Cardiac septum (tissue), 1 donor: ENCODE measurements at places on chromosomes 16 and 17. TPM values are rescaled to one million over a fixed set of nuclear protein-coding genes. Genes with fewer than 3 reads are reported as not detected.

DNA sequence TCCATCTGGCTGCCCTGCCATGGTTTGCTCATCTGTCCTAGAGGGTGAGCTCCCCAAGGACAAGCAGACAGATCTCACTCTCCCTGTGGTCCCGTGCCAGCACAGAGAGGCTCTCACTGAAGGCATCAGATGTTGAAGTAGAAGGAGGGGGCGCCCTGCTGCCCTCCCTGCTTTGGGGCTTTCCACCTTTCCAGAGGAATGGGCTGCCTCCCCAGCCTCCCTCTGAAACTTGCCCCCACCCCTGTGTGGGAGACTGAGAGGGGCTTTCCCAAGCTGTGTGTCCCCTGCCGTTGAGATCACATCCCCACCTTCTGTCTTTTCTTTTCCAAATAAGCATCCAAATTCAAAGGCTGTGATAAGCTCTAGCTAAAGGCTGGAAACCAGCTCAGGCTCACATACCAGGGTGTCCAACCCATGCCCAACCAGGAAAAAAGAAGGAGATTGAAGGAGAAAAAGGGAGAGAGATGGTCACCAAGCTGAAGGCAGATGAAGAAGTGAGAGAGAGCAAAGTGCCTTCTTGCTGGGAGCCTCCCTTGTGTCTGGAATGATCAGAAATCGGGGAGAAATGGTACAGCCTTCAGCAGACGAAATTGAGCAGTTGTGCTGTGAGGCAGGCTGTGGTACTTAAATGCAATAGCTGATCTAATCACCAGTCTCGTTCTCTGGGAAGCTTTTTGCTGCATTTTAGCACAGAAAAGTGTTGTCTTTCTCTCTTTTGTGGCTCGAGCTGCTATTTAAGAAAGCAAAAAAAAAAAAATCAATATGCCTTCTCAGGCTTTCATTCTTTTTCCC is 145.9 kb upstream of the LHX1 start:
- no peak for DNase-seq

KRTAP1-5 gene
- total RNA-seq, result not detected

DNA sequence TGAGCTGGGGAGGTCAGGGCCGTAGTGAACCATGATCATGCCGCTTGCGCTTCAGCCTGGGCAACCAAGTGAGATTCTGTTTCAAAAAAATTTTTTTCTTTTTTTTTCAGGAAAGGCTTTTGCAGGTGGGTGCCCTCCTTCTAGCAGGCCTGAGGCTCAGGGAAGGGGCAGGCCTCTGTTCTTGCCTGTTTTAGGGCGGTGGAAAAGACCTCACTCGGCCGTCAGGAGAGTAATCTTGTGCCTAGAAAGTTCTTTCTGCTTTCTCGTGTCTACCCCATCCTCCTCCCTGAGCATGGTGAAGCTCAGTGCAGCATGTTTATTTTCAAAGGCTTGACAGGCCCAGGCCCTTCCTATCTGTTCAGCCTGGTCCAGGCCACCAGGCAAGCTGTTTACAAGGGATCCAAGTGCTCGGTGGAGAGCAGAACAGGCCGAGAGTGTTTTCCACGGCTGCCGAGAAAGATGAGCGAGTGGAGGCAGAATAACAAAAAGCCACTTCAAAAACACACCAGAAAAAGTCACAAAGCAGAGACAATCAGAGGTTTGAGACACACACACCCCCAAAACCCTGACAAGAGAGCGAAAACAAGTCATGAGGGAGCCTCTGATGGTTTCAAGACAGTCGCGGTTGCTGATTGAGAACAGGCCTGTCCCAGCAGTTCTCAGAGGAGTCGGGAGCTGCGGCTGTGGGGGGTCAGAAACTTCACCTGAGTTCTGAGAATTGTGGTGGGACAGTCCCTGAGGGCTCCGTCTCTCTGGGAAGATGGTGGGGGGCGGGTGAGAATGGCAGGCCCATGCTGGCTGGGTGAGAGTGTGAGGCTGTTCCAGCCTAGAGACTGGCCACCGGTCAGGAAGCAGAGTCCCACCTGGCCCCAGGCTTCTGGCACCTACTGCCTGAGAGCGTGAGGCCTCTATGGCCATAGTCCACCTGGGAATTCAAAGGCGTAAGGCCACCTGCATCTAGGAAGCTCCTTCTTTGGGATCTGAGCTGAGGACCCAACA is 37.5 kb upstream of the CCR7 start:
- DNase-seq, result no peak

TM4SF5 gene
- total RNA-seq, result not detected

COIL gene
- 7.0 TPM for total RNA-seq

KRT33B gene
- not detected for total RNA-seq

GRCh38 chr17:71558901-71559300 is 561.9 kb upstream of the SOX9 start:
- DNase-seq, result no peak

- no peak for DNase-seq
Measured at GRCh38 chr16:50227665-50228064, 38.7 kb upstream of the ADCY7 start.

DNA sequence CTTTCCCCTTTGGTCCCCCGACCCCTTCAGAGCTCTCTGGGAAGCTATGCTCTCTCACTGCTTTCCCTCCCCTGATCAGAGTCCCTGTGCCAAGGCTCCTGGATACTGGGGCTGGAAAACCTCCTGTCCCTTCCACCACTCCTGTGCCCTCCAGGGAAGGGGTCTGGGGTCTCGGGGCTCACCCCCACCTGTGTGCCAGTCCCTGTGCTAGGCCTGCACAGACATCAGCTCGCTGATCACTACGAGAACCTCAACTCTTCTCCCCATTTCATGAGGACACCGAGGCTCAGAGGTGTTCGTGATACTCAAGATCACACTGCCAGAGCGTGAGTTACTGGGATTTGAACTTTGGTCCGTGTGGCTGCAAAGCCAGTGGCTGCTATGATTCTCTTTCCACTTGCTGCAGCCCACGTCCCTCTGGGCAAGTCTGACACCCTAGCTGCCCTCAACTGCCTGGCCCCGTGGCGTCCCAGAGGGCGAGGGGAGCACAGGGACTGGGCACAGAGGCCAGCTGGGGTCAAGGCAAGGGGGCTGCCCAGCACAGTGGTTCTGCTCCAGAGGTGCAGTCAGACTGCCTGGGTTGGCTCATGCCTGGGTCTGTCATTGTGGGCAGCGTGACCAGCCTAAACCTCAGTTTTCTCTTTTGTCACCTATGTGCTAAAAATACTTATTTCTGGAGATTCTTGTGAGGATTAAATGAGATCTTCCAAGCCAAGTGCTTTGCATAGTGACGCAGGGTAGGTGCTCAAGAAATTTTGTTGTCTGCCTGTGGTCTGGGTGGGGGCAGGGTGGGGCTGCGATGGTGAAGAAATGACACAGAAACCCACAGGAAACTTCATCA is 43.8 kb upstream of the TOB1 start:
- no peak for DNase-seq

DNA sequence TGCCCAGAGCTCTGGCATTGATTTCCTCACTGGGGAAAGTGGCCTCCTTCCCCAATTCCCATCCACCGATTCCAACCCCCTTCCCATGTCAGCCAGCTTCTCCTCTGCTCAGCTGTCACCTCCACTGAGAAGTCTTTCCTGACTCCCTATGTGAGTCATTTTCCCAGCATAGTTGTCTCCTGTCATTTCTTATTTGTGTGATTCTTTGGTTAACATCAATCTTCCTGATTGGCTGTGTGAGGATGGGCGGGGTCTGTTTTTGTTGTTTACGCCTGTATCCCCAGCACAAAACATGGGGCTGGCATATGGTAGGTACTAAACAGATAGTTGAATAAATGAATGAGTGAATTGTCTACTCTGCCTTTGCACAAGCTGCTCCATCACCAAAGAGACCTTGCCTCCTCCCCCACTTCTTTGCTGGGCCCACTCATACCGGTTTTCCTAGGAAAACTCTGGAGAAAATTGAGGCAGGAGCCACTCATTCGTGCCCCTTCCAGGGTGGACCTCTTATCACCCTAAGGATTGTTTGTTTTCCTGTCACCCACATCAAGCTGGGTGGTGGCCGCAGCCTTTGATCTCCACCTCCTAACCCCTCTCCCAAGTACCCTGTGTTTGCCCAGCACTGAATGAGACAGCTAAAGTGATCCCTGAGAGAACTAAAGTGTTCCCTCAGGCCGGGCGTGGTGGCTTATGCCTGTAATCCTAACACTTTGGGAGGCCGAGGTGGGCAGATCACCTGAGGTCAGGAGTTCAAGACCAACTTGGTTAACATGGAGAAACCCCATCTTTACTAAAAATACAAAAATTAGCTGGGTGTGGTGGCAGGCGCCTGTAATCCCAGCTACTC is 1.2 kb upstream of the GRB7 start:
- DNase-seq, result no peak

- no peak for DNase-seq
Measured at GRCh38 chr16:84161037-84161436, 15.9 kb downstream of the DNAAF1 start.

DNA sequence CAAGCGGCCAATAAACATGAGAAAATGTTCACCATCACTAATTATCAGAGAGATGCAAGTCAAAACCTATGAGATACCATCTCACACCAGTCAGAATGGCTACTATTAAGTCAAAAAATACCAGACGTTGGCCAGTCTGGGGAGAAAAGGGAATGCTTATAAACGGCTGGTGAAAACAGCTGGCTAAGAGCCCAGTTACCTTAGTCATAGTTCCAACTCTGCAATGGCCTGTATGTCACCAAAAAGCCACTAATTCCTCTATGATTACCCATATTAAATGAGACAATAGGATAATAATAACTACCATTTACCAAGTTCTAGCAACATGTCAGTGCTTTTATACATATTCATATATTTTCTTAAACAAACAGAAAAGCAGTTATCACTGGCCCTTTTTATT is 42.9 kb upstream of the CDRT4 start:
- no peak for DNase-seq

GRCh38 chr16:81553814-81554675 is 109.4 kb downstream of the CMIP start:
- no peak for DNase-seq

GGT6 gene
- total RNA-seq, result not detected

DHX8 gene
- 32.7 TPM for total RNA-seq

RBFOX1 gene
- total RNA-seq, result 27.1 TPM

- no peak for DNase-seq
Measured at GRCh38 chr17:45677770-45678169, 106.3 kb upstream of the CRHR1 start.

DNA sequence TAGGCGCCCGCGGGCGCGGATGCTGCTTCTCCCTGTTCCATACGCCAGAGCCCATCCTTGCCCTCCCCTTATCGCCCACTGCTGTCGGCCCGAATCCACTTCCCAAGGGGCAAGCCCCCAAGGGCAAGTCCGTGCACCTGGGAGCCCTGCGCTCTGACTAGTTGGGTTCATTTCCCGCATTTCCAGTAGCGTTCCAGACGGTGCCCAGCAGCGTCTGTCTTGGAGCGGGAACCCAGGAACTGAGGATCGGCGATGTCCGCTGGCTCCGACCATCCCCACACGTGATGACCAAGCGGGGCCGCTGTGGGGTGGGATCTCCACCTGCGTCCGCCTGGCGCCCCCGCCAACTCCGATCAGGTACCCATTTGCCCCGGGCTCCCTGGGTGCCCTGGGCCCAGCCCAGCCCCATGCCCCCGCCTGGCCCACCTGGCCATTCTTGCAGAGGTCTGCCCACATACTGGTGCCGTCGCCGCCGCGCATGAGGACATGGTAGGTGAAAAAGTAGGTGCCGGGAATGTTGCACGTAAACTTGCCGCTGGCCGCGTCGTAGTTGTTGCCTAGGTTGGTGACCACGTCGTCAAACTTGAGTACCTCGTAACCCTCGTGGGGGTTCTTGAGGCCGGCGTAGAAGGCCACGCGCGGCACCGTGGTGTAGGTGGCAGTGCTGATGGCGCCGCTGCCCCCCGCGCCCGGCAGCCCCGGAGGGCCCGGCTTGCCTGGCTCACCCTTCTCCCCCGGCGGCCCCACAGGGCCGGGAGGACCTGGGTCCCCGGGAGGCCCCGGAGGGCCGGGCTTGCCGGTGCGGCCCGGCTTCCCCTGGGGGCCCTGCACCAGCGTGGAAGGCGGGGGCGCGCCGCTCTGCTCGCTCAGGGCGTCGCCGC is 837 bp downstream of the C1QL1 start:
- DNase-seq, result no peak
